Activated naive CD8-positive, alpha-beta T cell treated with anti-CD3 and anti-CD28 coated beads for 36 hours (primary cell): ENCODE measurements at places on chromosomes 13 and 19. TPM values are rescaled to one million over a fixed set of nuclear protein-coding genes. Genes with fewer than 3 reads are reported as not detected.

- no peak for DNase-seq
Observed at GRCh38 chr13:102838273-102838672, 7.6 kb upstream of the ERCC5 start.

- DNase-seq, result no peak
Observed at GRCh38 chr13:99992949-99993351, 11.4 kb downstream of the ZIC2 start.

DNA sequence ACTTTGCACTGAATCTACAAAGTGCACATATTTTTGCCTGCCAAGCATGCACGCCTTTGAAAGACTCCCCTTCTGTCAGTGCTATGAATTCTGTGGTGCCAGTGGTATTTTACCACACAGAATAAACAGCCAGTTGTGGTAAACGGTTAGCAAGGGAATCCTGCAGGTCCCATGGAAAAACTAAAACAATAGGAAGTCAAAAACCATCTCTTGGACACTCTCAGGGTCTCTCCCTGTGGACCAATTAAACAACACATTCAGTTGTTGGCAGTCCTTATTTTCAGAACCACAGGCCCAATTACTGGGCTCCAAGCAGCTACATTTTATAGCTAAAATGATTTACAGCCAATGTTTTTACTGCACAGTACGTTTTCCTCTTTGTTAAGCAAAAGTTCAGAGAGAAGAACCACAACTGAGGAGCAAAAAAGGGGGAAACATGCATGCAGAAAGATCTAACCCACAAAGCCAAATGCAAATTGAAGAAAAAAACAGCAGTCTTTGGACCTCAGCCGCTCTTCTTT is 116.9 kb downstream of the KCTD12 start:
- DNase-seq, result no peak

GRCh38 chr19:55418185-55418584 is 10.6 kb upstream of the UBE2S start:
- DNase-seq, result peak; percentile 44

DNA sequence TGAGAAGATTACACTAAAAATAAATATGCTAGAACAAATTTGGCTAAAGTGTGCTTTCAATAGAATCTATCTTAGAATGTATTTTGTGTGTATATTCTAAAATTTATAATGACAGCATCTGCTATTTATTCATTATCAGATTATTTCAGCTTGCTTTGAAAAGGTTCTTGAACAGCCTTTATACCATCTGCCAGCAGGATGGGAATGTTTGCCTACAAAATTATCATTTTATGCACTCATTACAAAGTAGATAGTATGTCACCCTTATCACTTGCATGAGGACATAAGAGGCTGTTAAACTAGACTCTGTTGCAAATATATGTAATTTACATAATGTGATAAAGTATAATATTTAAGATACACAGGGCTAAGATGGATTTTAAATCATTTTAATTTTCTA is 1286.9 kb upstream of the PCDH20 start:
- no peak for DNase-seq

Gene KLK6
- total RNA-seq, result not detected

DNA sequence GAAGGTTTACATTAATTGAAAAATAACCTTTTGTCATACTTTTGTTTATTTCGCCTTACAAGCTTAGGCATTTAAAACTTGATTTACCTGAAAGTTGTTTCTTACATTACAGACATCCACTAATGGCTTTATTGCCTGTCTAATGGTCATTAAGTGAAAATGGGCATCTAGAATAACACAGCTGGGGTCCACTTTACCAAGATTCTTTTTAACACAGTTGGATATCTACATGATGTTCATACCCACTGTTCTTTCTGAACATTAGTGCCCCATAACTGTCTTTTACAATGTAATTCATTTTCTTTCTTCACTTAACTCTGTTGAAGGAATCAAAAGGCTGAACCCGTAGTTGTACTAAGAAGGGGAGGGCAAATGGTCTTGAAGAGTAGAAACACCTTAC is 19.8 kb upstream of the KLHL1 start:
- no peak for DNase-seq

- no peak for DNase-seq
Observed at GRCh38 chr19:6056801-6057650, 53.3 kb downstream of the RFX2 start.

Gene VASP
- total RNA-seq, result 134 TPM

DNA sequence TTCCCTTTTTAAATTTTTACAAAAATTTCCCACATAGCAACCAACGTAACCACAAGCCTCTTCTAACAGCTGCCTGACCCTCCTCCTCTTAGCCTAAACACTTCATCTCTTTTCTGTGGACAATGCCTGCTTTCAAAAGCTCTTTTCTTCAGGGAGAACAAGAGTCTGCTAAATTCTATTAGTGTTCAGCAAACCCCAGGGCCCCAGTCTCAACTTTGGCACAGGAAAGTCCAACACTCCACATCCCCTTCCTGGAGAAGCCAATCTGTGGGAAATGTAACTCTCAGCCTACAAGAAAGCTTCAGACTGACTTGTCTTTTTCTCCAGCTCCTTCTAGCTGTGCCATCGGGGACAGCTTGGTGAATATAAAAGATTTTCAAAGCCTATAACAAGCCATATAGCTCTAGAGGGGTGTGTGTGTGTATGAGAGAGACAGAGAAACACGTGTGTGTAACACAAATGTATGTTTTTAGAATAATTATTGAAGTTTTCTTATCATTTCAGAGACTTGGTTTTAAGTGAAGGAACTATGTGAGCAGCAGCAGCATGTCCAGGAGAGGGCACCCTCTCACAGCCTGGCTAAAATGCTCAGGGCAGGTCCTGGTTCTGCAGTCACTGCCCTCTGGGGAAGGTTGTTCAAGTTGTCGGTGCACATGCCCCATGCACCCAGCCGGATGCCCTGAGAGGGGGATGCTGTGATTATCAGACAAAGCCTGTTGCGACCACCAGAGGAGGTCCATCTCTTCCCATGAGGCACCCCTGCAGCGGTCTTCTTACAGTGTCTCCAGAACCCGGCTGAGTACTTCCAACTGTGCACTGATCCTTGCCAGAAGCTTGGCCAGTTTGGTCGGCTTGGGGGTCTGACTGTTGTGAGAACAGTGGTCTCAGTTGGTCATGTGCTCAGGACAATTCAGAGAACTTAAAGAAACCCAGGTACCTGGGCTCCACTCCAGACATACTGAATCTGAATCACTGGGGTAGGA is 34.4 kb downstream of the CCDC70 start:
- DNase-seq, result peak; percentile 33

DNA sequence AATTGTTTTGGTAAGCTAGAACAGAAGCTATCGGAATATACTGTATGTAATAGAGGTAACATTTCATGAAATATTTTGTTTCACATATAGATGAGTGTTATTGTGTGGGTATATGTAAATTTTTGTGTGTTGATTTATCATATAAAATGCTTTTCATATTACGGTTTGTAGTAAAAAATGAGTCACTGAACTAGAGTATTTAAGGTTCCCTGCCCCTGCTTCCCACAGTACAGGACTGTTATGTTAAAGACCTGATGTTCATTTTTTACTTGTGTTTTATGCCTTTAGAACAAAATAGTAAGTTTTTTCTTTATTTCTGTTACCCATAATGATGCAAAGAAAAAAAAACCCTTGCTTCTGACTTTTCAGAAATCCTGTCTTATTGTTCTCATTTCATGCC is 243.4 kb downstream of the ENOX1 start:
- DNase-seq, result no peak

- DNase-seq, result no peak
Observed at GRCh38 chr19:19778666-19779065, 42.9 kb downstream of the ZNF506 start.

GRCh38 chr19:39339674-39340073 is 2.5 kb upstream of the SAMD4B start:
- DNase-seq, result no peak

DNA sequence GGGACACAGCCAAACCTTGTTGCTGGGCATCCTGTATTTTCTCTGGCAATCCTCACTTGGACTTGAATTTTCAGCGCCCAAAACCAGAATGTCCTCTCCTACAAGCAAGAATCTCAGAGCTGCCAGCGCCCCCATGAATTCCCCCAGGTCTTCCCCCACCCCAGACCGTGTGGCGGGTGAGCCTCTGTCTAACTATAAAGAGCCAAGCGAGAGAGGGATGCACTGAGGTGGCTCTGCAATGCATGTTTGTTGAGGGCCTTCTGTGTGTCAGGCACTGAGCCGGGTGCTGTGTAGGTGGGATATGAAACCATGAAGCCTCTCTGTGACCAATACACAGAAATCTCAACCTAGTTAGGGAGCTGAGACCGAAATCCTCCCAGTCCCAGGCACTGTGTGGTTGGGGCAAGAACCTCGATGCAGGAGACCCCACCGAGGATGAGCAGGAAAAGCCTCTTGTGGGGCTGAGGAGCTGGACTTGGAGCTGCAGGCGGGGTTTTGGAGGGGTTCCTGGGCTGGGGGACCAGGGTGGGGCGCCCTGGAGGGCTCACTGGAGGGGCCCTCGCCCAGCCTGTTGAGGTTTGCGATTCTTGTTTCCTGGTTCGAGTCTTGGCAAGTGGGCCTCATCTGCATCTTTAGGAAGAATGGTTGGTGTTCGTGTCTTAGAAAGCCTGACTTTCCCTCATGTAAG is 12.4 kb upstream of the PROZ start:
- no peak for DNase-seq

DNA sequence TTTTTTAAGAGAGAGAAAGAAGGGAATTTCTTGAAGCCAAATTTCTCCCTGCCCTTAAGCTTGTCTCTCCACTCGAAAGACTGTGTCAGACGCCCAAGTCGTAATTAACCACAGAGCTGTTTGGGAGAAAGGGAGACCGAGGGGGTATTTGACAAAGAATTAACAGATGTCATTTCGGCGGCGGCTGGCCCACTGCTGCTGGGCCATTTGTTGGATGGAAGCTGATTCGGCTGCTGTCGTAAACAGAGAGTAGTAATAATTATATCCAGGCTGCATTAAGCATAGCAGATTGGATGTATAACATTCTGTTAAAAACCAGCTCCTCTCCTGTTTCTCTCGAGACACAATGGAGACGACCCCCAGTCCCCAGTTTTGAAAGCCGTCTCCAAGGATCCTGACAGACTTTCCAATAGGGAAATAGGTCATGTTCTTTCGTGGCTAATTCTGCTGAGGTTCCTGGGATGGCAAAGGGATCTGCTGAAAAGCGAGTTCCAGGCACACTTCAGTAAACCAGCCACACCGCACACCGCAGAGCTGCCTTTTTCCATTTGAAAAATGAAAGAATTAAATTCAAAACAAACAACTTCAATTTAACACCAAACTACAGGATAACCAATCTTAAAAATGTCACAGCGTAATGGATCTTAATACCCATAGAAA is 71.5 kb downstream of the KCTD15 start:
- DNase-seq, result no peak

Gene CXCL17
- not detected for total RNA-seq

DNA sequence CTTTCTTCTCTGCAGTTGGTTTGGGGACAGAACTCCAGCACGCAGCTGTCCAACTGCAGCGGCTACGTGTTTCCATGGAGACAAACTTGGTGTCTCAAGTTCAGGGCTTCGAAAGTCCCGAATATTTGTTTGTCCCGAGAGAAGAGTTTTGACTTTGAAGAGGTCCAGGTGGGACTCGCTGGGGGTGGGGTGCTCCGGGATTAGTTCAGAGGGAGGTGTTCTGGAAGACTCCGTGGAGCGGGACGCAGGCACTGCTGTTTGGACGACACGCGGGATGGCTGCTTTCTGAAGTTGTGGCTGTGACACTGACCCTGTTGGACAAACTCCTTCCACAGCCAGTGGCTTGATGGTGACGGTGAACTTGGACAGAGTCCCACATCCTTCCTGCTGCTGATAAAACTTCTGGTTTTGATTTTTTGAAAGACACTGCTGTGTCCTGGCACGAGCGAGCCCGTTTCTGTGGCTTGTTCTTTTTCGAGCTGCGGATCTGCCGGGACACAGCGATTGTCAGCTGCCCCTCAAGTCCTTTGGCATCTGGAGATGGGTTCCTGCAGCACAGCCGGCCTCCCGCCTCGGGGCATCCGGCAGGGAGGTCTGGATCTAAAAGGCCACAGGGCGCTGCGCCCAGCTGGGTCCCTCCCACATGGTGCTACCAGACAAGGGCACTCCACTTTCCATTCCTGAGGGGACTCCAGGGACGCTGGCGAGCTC is 15.9 kb upstream of the RANBP3 start:
- no peak for DNase-seq

Gene CCL25
- 1.2 TPM for total RNA-seq

Gene CFD
- total RNA-seq, result 1.8 TPM

- no peak for DNase-seq
Observed at GRCh38 chr13:109233293-109233692, 553.1 kb downstream of the IRS2 start.

Gene PCDH9
- total RNA-seq, result 0.23 TPM

Gene PSG7
- total RNA-seq, result not detected

Gene FGF14
- total RNA-seq, result not detected

DNA sequence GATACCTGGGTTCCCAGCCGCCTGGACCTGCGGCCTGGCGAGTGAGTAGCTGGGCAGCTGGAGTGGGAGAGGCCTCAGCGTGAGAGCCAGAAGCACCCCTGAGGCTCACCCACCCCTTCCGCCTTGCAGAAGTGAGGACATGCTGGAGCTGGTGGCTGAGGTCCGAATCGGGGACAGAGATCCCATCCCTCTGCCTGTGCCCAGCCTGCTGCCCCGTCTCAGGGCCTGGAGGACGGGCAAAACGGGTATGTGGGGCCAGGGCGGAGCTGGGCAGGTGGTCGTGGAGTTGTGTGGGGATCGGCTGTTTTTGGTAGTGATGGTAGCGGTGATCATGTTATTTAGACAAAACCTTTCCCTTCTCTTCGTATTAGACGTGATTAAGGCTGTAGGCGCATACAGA is 4.6 kb downstream of the SCAF1 start:
- no peak for DNase-seq

DNA sequence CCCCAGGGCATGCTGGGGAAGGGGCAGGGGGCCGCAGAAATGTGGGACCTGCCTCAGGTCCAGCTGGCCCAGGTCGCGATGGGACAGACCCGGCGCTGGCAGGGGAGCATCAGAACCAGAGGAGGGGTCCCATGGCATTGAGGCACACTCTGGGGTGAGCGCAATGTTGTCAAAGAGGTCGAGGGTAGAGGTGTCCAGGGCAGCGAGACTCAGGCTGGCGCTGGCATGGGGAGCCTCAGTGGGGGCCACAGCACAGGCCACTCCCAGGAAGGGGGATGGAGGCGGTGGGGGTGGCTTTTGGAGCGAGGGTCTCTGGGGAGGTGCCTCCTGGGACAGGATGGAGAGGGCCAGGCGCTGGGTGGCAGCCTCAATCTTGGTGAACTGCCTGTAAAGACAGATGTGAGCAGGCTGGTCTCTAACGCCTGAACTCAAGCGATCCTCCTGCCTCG is 944 bp downstream of the C19orf85 start:
- DNase-seq, result no peak
